Activated effector memory CD4-positive, alpha-beta T cell treated with Interleukin-2 at 50 U/mL for 16 hours (primary cell): ENCODE measurements at places on chromosomes 12 and 14.

GRCh38 chr12:6070472-6071257, 53.8 kb downstream of the VWF start:
- no peak for DNase-seq

DNA sequence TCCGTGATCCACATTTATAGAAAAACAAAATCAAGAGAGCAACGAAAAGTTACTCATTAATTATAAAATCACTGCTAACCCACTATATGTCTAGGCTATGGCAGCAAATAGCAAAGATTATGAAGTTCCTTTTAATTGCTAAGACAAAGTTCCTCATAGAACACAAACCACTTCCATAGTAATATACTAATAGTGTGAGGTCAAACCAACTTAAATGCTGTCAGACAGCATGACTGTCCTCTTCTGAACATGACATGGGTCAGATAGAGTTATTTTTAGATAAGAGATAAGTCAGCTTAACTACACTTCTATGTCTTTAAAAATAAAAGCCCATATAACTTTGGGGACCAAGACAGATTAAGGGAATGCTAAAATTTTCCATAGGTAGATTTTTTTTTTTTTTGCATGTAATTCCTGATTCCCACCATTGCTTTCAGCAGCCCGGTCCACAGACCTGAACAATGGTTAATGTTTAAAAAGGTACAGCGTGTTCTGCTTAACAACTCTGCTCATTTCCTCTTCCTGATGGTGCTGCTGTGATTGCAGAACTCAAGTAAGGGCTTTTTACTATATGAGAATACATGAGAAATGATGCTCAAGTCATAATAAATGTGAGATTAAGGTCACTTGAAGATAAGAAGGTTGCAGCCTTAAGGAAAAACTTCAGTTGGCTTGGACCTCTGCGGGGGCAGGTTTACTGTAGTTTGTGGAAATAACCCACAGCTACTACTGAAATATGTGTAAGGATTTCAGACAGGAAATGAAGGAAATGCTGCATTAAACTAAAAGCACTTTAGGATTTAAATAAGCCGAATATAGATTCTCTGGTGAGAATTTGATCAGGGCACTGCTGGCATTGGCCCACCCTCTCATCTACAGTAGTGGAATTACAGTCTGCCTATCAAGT, 37.7 kb upstream of the DUSP6 start:
- no peak for DNase-seq

DNA sequence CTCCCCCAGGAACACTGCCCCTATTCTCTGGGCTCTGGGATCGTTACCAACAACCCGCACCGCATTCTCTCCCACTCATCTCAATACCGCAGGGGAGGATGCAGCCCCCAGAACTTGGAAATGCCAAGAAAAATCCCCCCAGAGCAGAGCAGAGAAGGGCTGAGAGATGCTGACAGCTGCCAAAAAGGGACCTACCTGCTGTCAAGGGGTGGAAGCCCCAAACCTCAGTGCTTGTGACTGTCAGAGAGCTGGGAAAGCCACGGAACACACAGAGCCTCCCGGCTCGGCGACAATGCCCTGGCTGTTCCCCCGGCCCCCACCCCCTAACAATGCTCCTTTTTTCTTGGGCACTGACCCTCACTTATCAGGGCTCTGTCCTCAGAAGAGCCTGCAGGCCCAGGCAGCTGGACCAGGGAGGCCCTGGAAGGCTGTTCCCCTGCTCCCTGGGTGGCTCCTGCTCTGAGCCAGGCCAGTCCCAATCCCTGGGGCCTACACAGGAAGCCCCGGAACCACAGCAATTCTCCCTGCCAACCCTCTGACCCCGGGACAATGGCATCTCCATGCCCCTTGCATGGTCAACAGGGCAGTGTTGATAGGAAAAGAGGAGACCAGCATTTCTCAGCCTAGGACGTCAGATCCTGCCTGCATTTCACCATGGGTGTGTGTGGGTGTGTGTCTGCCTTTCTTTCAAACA, 78.9 kb downstream of the ITPK1 start:
- DNase-seq = no peak

GRCh38 chr12:112870267-112870980, 36.3 kb upstream of the OAS1 start:
- DNase-seq = no peak

- DNase-seq = no peak
Measured at GRCh38 chr12:27542628-27543027, 18.6 kb downstream of the PPFIBP1 start.

DNA sequence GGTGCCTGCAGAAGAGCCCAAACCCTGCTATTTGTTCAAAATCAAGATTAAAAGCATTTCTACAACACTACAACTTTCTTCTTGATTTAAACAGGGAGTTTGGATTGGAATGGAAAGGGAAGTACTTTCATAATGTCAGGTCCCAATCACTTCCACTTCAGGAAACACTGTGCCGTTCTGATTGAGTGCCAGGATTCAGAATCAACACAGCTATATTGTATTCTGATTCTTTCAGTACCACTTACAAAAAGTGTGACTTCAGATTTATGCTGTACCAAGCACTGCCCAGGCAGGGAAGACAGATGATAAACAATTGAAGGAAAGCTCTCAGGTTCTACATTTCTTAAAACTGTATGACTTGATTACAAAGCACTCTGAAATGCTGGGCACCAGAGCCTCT, 3.2 kb downstream of the TDP1 start:
- DNase-seq = no peak

DNA sequence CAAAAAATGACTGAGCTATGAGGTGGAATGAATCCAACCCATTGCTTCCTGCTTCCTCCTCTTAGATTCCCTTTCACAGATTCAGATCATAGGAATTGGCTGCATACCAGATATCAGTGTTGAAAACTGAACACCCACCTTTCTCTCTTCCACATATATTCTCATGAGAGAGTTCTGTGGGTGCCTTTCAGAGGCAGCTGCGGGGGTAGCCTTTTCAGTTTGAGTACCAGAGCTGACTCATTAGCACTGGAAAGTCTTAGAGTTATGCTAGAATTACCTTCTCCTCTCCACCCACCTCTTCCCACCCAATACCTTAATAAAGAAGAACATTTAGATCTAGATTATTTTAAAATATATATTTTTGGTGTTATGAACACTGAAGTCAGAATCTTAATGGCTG, 495.4 kb upstream of the SEL1L start:
- no peak for DNase-seq

DNA sequence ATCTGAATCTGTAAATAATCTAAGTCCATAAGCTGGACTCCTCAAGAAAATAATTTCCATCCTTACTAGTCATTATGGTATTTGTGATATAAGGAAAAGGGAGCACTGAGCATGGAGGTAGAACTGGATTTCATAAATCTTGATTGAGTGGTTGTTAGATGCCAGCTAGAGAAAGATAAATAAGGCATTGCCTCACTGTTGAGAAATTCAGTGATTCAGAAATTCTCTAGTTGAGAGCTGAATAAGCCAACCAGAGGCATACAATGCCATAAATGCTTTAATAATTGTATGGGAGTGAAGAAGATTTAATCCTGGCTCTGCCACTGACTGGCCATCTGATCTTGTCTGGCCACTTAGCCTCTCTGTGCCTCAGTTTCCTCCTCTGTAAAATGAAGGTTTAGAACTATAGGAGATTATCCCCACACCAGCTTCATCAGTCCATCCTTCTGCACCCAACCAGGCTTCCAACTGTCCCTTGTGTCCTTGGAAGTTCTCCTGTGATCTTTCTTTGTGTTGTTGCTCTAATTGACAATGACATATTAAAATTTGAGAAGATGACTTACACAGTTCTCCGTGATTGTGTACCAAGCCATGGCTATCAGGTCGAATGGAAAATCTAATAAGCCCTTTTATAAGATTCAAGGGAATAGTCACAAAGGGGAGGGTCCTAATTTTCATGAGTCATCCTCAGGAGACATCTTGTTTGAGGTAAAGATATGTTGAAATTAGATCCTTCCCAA, 394.3 kb downstream of the EGLN3 start:
- no peak for DNase-seq

DNA sequence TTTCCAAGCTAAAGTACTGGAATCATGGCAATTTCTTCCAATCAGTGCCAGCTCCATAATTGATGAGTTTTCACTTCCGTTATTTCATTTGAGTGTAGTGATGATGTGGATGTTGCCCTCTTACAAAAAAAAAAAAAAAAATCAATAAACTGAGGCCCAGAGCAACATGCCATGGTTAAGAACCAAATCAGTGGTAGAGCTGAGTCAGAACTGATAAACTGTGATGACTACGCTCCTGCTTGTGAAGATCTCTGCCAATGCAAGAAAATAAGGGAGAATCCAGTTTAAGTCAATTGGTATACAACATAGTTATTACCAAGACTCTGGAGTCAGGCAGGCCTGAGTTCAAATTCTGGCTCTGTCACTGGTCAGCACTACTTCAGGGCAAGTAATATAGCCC, 102.7 kb downstream of the GPR135 start:
- no peak for DNase-seq

DNA sequence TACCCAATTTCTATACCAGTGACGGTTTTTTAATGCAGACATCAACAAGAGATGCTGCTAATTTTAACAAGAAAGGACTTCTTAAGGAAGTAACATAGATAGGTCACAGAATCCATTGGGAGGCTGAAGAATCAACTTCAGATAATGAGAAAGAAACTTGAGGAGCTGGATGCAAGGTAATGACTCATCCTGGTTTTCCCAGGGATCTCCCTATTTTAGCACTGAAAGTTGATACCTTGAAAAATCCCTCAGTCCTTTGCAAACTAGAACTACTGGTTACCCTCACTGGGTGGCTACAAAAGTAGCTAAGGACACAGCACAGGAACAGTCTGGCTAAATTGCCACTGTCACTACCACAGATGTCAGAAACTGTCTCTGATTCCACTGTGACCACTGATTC, 561.9 kb downstream of the FLRT2 start:
- no peak for DNase-seq

GRCh38 chr14:45091710-45092109, 7.8 kb downstream of the PRPF39 start:
- no peak for DNase-seq

GRCh38 chr12:47801904-47802246, 17.8 kb downstream of the HDAC7 start:
- DNase-seq = no peak

DNA sequence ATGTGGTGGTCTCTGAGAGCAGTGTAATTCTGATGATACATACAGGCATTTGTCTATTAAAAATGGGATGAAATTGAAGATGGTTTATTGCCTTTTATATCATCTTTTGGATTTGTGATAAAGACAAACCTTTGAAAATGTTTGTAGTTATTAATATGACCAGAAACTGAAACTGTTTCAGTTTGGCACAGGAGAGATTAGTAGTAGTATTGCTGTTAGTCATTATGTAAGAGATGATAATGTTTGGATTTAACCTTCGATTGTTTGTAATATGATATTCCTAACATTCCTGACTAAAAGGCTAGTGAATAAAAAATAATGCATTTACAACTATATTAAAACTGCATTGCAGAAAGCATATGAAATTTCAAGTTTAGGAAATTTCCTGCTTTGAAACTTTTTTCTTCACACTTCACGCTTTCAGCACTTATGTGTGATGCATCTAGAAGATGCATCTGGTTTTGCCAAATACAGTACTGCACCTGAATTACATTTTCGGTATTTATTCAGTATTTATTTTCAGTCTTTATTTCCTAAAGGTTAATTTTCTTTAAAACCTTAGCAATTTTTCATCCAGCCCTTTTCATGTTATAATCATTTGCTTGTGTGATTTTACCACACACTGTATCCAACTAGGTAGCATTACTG, 25.5 kb downstream of the ADIPOR2 start:
- DNase-seq = no peak

- no peak for DNase-seq
Measured at GRCh38 chr12:52217223-52217622, 15.8 kb upstream of the KRT7 start.

- DNase-seq = no peak
Measured at GRCh38 chr12:64652346-64652745, 42.1 kb downstream of the RASSF3 start.

- DNase-seq = no peak
Measured at GRCh38 chr12:13941258-13942249, 39.8 kb downstream of the GRIN2B start.

- no peak for DNase-seq
Measured at GRCh38 chr12:15056218-15056617, 83.4 kb downstream of the PDE6H start.

- no peak for DNase-seq
Measured at GRCh38 chr12:112447106-112447505, 28.4 kb downstream of the PTPN11 start.

DNA sequence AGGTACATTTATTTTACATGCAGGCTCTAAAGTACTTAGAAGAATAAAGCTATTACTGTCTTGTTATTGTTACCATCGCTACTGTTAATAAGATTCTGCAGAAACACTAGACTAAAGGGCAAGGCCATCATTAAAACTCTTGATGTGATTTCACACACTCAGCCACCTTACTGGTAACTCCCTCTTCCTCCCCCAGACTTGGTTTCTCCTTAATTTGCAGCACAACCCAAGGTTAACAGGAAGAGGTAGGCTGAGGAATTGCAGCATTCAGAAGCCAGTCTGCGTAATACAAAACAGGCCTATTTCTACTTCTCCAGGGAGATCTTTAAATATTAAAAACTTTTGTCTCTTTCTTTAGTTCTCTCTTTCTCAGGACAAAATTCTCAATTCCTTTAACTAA, 210.3 kb downstream of the BTG1 start:
- DNase-seq = no peak

GRCh38 chr14:49489341-49489740, 96.8 kb downstream of the RPS29 start:
- no peak for DNase-seq

- DNase-seq = no peak
Measured at GRCh38 chr12:94095618-94096017, 52.8 kb upstream of the PLXNC1 start.

GRCh38 chr14:20866963-20867362, 24.2 kb upstream of the RNASE3 start:
- DNase-seq = no peak

DNA sequence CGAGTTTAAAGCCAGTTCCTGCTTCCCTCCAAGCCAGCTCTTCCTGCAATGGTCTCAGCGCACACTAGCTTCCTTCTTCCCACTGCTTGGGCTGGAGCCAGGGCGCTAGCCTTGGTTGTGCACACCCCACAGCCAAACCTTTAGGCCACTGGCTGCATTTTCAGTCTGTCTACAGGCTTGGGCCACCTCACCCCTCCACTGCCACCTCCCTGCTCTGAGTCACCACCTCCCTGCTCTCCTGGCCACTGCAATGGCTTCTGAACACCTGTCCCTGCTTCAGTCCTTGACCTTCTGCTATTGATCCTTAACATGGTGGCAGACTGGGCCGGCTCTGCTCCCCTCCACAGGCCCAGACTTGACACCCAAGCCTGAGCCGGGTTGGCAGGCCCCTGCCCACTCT, 151.1 kb downstream of the RBM19 start:
- no peak for DNase-seq

- no peak for DNase-seq
Measured at GRCh38 chr12:63387771-63388170, 236.8 kb upstream of the AVPR1A start.

- no peak for DNase-seq
Measured at GRCh38 chr14:46384611-46385010, 267.0 kb downstream of the RPL10L start.
